T-helper 22 cell (primary cell): ENCODE measurements at places on chromosomes 1 and 21.

DNA sequence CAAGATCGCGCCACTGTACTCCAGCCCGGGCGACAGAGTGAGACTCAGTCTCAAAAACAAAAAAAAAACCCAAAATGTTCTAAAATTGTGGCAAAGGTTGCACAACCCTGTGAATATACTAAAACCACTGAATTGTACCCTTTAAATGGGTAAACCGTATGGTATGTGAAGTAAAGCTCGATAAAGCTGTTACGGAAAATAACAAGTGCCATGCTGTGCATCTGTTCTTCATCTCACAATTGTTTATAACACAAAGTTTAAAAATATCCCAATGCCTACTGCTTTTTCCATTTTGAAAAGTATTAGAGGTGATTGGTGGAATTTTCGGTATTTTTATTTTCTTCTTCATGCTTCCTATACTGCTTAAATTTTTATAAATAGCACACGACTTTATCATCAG, 111.5 kb downstream of the ENAH start:
- no peak for DNase-seq

GRCh38 chr21:15062606-15062965, 2.2 kb downstream of the NRIP1 start:
- DNase-seq = no peak

DNA sequence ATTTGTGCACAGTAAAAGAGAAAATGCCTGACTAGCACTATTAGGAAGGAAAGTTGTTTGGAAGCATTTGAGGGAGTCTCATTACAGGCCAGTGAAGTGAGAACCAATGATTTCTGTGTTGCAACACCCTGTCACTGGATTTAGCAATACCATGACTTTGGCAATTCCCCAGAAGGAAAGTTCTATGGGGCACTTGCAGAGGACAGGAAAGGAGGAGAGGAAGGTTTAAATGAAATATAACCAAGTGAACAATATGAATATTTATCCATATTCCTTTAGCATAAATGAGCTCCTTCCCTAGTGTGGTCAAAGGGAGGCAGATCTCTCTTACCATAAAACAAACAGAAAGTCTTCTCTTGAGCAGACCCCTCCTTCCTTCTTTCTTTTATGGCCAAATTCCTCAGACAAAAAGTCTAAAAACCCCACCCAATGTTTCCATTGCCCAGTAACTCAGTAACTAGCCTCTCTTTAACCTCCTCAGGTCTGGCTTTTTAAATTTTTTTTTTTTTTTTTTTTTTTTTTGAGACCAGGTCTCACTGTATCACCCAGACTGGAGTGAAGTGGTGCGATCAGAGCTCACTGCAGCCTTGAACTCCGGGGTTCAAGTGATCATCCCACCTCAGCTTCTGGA, 5.5 kb downstream of the TLR5 start:
- DNase-seq = no peak

- peak; percentile 35 for DNase-seq
Measured at GRCh38 chr21:29195981-29196669, 65.7 kb downstream of the MAP3K7CL start.

GRCh38 chr21:37071561-37072273, 1.2 kb downstream of the PIGP start:
- no peak for DNase-seq

DNA sequence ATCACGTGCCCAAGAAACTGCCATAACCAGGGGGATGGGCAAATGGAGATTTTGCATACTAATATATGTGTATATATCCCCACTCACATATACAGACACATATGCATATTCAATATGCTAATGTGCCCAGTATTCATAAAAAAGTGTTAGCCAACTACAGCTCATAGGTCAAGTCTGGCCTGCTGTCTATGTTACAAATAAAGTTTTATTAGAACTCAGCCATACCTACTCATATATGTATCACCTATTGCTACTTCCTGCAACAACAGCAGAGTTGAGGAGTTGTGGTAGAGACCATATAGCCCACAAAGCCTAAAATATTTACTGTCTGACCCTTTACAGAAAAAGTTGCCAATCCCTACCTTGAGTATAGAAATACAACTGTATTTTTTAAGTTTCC, 93.3 kb downstream of the SDCCAG8 start:
- no peak for DNase-seq

- DNase-seq = no peak
Measured at GRCh38 chr1:67832737-67833601, at the start of gene GNG12. Gene GNG12 (minus strand): TSS chr1:67833467. CDS start chr1:67707686, 125,781 bp downstream.

DNA sequence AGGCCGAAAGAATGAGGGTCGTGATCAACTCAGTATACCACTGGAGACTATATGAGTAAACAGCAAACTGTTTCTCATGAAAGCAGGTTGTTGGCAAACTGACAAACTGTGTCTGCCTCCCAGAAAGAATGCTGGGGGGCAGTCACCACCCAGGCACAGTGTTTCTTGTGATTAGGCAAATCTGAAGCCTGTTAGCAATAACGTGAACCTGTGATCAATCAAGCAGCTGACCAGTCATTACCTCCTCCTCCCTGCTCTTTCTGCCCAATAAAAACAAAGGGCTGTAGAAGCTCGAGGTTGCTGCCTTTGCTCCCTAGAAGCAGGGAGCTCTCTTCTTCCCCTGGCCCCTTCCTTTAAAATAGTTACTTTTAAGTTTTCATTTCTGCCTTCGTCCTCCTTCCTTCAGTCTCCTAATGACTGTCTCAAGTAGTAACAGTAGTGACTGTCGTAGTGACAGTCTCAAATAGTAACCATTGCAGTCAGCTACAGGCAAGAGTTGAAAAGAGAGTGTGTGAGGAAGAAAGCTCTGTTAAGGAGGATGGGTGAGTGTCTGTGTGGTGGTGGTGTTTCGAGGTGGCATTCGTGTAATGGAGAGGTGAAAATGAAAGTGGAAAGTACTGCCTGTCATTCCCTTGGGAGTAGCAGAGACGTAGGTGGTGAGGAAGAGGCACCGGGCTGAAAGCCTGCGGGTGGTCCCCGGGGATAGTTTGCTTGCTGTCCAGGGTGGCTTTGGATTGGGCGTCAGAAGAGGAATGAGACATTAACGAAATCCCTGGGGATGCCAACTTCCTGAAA, 14.5 kb downstream of the HHAT start:
- DNase-seq = no peak

GRCh38 chr21:44306936-44307704, 7.3 kb downstream of the PFKL start:
- DNase-seq = no peak

GRCh38 chr1:167152192-167152876, 58.5 kb downstream of the STYXL2 start:
- DNase-seq = no peak

DNA sequence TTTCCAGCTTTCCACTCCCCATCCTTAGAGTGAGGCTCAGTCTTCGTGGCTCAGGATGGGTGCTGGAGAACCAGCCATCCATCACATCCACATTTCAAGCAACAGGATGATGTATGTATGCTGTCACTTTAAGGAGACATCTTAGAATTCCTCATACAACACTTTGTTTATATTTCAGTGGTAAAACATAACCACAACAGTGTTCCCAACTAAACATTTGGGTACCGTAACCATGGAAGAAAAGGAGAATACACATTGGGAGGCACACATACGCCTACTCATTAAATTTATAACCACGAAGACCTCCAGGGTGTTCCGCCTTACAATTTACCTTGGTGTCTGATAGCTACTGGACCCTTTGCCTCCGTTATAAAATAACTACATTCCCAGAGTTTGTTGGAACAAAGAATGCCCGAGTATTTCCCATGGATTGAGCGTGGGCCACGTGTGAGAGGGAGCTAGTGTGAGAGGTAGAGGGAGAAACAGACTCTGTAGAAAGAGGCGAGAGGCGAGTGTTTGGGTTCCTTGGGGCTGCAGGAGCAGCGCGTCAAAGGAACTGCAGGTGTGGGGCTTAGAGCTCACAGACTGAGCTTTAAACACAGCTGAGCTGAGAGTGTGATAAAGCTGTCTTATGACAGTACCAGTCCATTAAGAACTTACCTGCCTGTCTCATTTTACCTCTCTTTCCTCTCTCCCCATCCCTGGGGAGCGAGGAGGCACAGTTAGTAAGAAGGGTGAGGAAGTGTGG, 111.5 kb upstream of the USP24 start:
- DNase-seq = no peak

DNA sequence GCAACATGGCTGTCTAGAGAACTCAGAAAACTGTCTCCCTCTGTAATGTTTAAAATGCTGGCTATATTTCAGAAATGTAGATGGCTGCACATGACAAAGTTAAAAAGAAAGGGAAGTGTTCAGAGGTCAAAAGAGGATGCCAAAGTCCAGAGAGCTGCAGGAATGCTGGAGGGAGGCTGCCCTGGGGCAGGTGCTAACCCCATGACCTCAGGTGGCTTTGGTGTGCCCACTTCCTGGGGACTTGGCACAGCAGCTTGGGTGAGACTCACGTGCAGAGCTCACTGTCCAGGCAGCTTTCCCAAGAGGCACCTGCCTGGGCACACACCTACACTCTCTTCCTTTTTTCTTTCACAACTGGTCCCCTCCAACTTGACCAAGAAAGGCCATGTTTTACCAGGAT, 256.4 kb downstream of the KCNJ6 start:
- DNase-seq = no peak

- DNase-seq = no peak
Measured at GRCh38 chr21:42348762-42349161, 2.0 kb downstream of the TFF2 start.

DNA sequence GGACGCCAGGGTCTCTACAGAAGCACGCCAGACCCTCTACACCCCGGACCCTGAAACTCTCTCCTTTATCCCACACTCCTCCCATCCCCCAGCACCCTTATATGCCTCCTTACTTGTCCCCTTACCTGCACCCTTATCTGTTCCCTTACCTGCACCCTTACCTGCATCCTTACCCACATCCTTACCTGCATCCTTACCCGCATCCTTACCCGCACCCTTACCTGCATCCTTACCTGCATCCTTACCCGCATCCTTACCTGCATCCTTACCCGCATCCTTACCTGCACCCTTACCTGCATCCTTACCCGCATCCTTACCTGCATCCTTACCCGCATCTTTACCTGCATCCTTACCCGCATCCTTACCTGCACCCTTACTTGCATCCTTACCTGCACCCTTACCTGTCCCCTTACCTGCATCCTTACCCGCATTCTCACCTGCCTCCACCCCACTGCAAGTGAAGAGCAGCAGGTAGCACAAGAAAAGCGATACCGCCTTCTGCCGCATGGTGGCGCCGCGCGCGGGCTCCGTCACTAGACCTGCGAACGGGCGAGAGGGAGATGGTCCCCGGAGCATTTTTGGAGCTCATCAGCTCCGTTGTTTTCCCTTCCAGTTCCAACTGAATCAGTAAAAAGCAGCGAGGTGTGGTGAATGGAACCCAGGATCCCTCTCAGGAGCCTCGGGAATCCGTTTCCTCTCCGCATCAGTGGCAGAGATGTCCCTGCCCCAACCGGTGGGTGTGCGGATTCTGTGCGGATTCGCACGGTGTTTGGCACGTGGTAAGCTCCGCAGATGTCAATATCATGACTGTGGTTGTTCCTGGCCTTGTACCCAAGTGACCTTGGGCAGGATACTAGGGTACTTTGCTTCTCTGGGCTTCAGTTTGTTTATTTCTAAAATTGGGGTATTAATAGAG, 2.9 kb downstream of the IFI6 start:
- DNase-seq = peak; percentile 60

DNA sequence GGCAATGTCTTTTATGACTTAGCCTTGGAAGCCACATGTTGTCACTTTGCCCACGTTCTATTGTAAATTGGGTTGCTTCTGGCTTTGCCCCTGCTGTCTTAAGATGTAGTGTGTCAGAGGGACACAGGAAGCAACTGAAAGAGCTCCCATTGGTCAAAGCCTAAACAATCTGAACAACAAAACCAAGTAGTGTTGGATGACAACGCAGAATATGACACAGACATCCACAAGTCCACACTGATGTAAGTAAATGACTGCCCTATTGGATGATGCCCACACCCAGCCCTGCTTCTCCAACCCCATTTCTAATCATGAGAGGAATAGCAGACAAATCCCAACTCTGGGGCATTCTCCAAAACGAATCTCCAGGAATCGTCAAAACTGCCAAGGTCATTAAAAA, 50.7 kb downstream of the ELF3 start:
- no peak for DNase-seq

- no peak for DNase-seq
Measured at GRCh38 chr1:85268801-85269585, 7.4 kb downstream of the BCL10 start.

- no peak for DNase-seq
Measured at GRCh38 chr1:1391225-1391624, 7.9 kb downstream of the CCNL2 start.

- DNase-seq = no peak
Measured at GRCh38 chr1:116489231-116489697, 81.6 kb downstream of the CD58 start.

DNA sequence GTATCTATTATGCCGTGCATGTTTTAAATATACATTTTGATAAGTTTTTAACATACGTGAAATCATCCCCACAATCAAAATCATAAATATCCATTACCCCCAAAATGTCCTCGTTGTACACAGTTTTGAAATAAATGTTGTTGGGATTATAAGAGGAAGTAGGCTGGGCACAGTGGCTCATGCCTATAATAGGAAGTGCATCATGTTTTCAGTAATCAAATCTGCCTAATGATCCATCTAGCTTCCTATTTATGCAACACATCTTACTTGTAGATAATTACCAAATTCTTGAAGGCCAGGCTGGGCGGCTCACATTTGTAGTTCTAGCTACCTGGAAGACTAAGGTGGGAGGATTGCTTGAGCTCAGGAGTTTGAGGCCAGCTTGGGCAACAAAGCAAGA, 15.0 kb upstream of the IFNGR2 start:
- no peak for DNase-seq

- DNase-seq = no peak
Measured at GRCh38 chr21:19228226-19228625, 824.6 kb upstream of the TMPRSS15 start.
